ENCODE measurements at places on chromosomes 16 and 17. TPM values are rescaled to one million over a fixed set of nuclear protein-coding genes. Genes with fewer than 3 reads are reported as not detected.

KRTAP4-5 gene
- not detected for total RNA-seq

KCNJ16 gene
- total RNA-seq = 1.3 TPM

- no peaks in the 10 kb centered on the region for H3K36me3 ChIP-seq
- no peak overlapping the region for H3K27ac ChIP-seq
- DNase-seq = no peak
- H3K27me3 ChIP-seq = no peaks in the 10 kb centered on the region
- no peak overlapping the region for H3K4me3 ChIP-seq
- no peaks in the 10 kb centered on the region for H3K4me1 ChIP-seq
These were observed 20.9 kb downstream of the KIFC3 start for GRCh38 chr16:57781349-57781740.

DNA sequence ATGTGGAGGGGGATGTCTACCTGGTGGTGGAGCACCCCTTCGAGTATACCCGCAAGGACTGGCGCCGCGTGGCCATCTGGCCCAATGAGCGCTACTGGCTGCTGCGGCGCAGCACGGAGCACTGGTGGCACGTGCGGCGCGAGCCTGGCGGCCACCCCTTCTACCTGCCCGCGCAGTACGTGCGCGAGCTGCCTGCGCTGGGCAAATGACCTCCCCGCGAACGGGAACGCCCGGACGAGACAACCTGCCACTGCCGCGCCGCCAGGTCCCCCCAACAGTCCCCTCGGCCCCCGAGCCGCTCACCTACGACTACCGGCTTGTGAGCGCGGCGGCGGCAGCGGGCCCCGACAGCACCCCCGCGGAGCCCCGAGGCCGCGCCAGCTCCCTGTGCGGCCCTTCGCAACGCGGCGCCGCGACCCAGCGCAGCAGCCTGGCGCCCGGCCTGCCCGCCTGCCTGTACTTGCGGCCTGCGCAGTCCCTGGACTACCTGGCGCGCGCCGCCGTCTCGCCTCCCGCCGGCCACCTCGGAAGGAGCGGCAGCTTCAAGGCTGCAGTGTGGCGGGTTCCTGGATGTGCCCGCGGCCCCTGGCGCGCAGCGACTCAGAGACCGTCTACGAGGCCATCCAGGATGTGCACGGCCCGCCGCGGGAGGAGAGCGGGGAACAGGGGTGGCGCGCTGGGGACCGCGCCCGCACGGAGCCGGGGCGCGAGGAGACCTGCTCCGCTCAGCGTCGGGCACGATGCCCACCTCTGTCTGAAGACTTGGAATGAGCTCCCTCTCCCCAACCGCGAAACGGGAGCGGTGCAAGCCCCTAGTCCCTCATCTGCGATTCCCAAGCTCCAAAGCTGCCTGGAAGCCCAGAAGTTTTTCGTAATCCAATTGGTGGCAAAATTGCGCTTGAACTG, 48.7 kb upstream of the AMZ2 start:
- peaks cover 17% of the 10 kb centered on the region for H3K4me1 ChIP-seq
- no peak overlapping the region for H3K27ac ChIP-seq
- H3K27me3 ChIP-seq = peaks cover 4% of the 10 kb centered on the region
- peak overlapping the region; percentile 1 for H3K4me3 ChIP-seq
- H3K36me3 ChIP-seq = no peaks in the 10 kb centered on the region
- DNase-seq = no peak

GRCh38 chr16:50040018-50040417, 15.0 kb downstream of the CNEP1R1 start:
- H3K27me3 ChIP-seq = no peaks in the 10 kb centered on the region
- DNase-seq = no peak
- H3K4me3 ChIP-seq = no peak overlapping the region

DNA sequence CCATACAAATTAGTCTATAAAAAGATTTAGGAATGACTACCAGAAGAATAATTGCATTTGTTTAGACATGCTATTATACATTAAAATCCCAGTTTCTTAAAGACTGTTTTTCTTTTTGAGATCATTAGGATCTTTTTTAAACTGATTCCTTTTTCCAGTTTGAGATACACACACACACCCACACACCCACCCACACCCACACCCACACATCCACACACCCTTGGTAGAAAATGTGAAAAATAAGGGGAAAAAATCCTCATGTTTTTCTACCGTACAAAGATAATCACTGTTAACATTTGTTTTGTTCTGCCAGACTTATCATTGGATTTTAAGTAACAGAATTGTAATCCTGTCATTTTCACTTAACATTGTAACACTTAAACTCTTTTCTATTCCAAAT, 27.1 kb upstream of the ABCC11 start:
- H3K27me3 ChIP-seq = no peaks in the 10 kb centered on the region
- H3K27ac ChIP-seq = no peak overlapping the region
- DNase-seq = no peak

ANKRD40CL gene
- total RNA-seq = not detected

DNA sequence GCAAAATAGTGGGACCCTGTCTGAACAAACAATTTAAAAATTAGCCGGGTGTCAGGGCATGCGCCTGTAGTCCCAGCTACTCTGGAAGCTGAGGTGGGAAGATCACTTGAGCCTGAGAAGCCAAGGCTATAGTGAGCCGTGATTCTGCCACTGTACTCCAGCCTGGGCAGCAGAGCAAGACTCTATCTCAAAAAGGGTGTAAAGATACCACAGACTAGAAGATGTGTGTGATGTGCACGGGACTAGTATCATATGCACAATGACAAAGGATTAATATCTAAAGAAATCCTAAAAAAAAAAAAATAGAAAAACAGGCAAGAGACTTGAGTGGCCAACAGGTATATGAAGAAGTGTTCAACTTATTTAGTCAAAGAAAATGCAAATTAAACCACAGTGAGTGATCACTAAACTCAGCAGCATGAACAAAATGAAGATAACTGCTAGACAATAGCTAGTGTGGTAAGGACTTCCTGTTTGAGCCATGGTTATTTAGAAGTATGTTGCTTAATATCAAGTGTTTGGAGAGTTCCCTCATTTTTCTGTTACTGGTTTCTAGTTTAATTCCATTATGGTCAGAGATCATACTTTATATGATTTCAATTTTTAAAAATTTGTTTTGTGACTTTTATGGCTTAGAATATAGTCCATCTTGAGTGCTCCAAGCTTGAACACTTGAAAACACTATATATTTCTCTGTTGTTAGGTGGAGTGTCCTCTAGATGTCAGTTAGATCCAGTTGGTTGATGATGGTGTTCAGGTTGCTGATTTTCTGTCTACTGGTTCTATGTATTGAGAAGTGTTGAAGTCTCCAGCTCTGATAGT, 14.7 kb upstream of the SLX4 start:
- H3K36me3 ChIP-seq = no peaks in the 10 kb centered on the region
- no peak for DNase-seq
- H3K27ac ChIP-seq = no peak overlapping the region
- H3K27me3 ChIP-seq = no peaks in the 10 kb centered on the region
- no peaks in the 10 kb centered on the region for H3K4me1 ChIP-seq

GRCh38 chr17:43778337-43779144, at the start of gene DUSP3:
TSS of gene DUSP3 (minus strand) at chr17:43778977. CDS start at chr17:43778924, 53 bp downstream.
- peak within 1 kb of the TSS; percentile 100 for H3K27ac ChIP-seq
- H3K36me3 ChIP-seq = no peaks in the 10 kb centered on the region
- peaks cover 6% of the 10 kb centered on the region for H3K4me1 ChIP-seq
- no peaks in the 10 kb centered on the region for H3K27me3 ChIP-seq

BAHCC1 gene
- 11.4 TPM for total RNA-seq

DNA sequence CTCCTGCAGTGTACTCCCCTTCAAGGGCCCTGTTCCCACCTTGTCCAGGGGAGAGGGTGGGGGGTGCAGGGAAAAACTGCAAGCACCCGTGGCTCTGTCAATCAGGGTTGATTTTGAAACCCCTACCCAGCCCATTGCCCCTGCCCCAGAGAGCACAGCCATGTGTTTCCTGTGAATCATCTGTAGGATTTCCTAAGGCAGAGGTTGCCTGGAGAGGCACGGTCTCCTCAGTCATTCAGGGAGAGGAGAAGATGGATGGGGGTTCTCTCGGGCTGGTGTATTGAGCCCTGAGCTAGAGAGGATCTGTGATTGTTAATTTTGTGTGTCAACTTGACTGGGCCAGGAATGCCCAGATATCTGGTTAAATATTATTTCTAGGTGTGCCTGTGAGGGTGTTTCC, 3.5 kb upstream of the AGRP start:
- H3K27ac ChIP-seq = no peak overlapping the region
- no peak for DNase-seq
- peaks cover 7% of the 10 kb centered on the region for H3K4me1 ChIP-seq
- no peak overlapping the region for H3K4me3 ChIP-seq
- H3K27me3 ChIP-seq = no peaks in the 10 kb centered on the region
- no peaks in the 10 kb centered on the region for H3K36me3 ChIP-seq

HEATR9 gene
- not detected for total RNA-seq

DNA sequence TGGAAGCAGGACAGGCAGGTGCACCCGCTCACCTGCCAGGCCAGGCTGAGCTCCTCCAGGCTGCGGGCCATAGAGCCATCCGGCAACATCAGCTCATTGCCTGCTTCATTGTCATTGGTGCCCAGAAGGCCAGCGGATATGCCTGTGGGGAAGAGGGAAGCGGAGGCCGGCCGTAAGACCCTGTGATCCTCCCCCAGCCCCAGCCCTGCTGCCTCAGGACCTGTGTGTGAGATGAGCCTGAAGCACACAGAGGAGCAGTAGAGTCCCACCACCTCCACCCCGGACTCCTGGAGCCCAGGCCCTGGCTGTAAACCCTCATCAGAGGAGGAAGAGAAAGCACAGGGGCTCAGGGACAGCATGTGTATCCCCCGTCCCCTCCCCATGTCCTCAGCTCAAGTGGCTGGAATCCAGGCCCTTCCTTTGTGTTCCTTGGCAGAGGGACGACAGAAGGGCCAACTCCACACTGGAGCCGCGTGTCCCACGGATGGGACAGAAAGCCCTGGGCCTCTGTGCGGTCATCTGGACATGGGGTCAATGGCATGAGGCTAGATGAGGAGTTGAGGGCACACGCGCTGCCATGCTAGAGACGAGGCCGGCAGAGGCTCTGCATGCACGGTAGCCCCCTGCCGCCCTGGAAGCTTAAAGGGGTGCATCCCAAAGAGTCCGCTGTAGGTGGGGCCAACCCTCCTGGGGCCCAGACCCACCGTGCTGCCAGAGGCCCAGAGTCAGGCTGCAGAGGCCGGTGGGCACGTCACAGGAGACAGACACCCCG, 39.1 kb downstream of the RMI2 start:
- no peak overlapping the region for H3K27ac ChIP-seq
- H3K4me1 ChIP-seq = no peaks in the 10 kb centered on the region

DNA sequence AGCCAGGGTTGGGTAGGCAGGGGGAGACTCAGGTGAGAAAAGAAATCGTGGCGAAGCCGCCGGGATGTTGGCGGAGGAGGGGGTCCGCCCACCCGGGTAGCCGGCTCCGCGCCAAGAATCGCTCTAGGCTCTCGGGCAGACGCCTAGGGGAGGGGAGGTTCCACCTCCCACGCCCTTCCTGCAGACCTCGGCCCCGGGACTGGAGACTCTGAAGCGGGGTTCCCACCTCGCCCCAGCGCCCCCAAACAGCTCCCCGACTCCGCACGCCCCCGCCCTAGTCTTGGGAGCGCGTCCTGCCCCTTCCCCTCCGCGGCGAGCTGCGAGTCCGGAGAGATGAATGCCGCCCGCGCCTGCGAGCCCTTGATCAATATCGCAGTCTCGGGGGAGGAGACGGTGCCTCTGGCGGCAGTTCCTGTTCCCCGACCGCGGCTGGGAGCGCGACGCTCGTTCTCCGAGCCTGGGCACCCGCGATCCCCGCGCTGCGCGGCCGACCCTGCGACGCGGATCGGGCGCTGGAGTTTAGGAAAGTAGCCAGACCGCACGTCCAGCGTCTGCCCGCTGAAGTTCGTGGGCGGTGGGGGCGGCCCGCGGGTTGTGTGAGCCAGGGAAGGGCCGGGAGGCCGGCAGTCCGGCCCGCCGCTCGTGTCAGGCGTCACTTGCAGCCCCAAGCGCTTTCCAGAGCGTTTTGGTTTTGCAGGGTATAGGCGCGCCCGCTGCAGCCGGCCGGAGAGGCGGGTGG, 790 bp downstream of the CRHR1 start:
- H3K36me3 ChIP-seq = no peaks in the 10 kb centered on the region
- peak; percentile 17 for DNase-seq
- peaks cover 6% of the 10 kb centered on the region for H3K4me1 ChIP-seq
- no peak overlapping the region for H3K27ac ChIP-seq

DNA sequence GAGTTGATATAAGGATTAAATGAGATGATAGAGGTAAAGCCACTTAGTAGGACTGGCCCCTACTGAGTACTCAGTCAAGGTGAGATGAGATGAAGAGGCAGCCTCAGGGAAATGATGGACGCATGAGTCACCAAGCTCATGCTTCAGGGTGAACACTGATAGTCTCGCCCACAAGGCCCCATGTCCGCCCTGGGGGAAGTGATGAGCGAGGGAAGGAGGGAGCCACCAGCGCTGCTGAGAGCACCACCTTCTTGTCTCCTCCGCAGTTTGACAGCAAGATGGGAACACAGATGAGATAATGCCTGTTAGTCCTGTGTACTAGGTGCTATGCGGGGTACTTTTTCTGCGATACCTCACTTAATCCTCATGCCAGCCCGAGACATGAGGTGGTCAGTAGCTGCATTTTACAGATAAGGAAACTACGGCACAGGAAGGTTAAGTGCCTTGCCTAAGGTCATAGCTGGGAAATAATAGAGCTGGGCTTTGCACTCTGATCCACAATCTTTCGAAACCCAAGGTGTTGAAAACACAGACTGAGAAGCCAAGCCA, 383.0 kb downstream of the CPPED1 start:
- H3K4me3 ChIP-seq = no peak overlapping the region
- H3K4me1 ChIP-seq = peaks cover 2% of the 10 kb centered on the region
- DNase-seq = no peak
- H3K27me3 ChIP-seq = no peaks in the 10 kb centered on the region
- no peaks in the 10 kb centered on the region for H3K36me3 ChIP-seq

DNA sequence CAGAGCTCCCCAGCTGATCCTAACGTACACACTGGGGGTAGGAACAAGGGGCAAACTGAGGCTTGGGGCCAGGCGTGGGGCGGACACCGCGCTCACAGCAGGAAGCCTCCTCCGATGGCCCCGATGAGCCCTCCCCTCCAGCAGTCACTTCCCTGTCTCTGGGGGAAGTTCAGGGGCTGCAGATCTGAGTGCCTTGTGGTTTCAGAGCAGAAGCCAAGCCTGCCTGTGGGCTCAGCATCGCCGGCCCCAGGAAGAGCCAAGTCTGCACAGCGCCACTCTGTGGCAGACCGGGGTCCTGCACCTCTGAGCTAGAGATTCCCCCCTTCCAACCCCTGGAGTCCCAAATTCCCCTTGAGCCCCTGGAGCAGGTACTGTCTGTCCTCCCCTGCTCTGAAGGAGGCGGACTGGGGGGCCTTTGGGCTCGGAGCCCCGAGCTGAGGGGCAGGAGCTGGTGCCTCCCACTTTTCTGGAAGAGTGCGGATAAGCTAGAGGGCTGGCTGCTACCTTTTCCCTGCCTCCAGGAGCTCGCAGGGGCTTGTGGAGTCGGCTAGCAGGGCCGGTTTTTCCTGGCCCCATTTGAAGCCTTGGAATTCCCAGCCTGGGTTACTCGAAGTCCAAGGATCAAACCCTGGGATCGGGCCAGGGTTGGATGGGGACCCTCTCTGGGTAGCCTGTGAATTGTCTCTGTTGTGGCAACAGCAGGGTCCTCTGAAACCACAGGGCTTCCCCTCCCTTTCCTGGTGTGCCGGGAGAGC, 2.9 kb downstream of the GSE1 start:
- no peak for DNase-seq
- H3K4me1 ChIP-seq = peaks cover 31% of the 10 kb centered on the region
- peak overlapping the region; percentile 68 for H3K4me3 ChIP-seq
- H3K27ac ChIP-seq = peak overlapping the region; percentile 95
- no peaks in the 10 kb centered on the region for H3K27me3 ChIP-seq

GRCh38 chr16:17277981-17278381, 192.8 kb downstream of the XYLT1 start:
- H3K4me1 ChIP-seq = peaks cover 3% of the 10 kb centered on the region
- no peaks in the 10 kb centered on the region for H3K27me3 ChIP-seq
- no peak overlapping the region for H3K4me3 ChIP-seq
- DNase-seq = peak; percentile 53

ZNF287 gene
- 11.8 TPM for total RNA-seq

All from prostate gland (tissue), 2 donors.